Left renal pelvis (tissue), 4 donors: ENCODE measurements at places on chromosomes 3 and 15.

- DNase-seq, result no peak
Observed at GRCh38 chr3:187906416-187906815, 161.1 kb upstream of the BCL6 start.

DNA sequence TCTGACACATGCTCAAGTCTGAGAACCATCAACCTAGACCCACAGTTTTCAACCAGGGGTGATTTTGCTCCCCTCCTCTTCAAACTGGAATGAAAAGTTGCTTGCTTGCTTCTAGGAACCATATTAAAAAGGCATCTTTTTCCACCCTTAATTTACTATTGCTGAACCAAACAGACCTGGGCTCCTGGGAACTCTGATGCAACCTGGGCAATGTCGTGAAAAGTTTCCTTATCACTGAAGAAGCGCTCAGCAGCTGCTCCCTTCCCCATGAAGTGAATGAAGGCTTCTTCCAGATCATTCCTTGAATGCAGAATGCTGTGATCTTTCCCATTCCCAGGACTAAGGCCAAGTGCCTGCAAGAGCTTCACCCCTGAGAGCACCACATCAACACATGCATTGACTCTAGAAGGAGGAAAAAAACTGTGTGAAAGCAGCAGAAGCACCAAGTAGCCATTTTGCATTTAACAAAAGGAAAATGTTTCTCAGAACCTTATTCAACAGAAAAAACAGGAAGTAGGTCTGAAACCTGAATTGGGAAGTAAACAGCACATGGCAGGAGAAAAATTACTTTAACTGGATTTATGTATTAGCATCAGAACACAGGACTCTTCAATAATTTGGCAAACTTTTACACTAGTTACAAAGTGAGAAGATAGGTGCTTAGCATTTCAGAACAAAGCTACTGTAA is 8.7 kb downstream of the ADPGK start:
- DNase-seq, result no peak

GRCh38 chr3:159253860-159254259 is 452.0 kb downstream of the MFSD1 start:
- no peak for DNase-seq

GRCh38 chr3:21795152-21795837 is 44.3 kb upstream of the ZNF385D start:
- DNase-seq, result no peak

DNA sequence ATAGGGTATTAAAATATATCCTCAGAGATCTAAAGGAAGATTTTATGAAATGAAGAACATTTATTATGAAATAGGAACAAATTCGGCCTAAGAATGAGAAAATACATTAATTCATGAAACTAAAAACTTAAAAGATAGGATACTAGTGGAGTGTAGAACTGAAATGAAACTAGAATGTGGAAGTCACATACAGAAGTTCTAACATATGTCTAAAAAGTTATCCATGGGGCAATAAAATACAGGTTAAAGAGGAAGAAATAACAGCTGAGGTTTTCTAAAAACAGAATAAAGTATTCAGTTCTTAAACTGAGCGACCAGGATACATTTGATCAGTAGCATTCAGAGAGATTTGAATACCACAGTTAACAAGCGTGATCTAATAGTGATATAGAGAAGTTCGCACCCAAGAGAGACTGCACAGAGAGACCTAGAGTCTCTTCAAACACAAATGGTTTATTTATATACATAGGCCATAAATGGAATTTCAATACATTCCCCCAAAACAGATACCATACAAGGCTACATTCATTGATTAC is 85.9 kb downstream of the FEZF2 start:
- no peak for DNase-seq

- DNase-seq, result no peak
Observed at GRCh38 chr3:155946178-155946577, 75.7 kb downstream of the GMPS start.

DNA sequence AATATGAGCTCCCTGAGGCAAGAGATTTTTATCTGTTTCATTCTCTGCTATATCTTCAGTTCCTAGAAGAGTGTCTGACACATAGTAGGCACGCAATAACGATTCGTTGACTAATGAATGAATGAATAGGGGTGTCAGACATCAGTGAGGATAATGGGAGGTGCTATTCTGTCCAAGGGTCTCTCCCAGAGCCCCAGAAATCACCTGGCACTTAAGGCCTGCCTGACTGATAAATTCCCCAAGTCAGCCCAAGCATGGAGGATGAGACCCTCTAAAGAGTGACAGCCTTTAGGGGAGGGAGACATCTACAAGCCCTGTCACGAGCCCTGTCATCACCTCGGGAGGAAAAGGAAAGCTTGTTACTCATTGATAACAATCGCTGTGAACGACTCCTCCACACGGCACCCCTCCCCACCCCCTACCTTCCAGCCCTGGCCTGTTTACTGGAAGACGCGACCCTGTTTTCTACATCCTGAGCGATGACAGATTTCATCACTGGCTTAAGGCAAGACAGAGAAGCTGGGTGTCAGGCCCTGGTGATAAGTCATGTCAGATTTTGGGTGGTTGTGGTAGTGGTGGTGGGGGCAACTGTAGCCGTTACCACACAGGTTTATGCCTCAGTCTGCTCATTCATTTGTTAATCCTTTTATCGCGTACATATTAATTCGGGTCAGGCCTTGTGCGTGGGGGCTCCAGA is 23.1 kb downstream of the BHLHE40 start:
- no peak for DNase-seq

- DNase-seq, result no peak
Observed at GRCh38 chr3:14378415-14378814, 24.0 kb upstream of the SLC6A6 start.

DNA sequence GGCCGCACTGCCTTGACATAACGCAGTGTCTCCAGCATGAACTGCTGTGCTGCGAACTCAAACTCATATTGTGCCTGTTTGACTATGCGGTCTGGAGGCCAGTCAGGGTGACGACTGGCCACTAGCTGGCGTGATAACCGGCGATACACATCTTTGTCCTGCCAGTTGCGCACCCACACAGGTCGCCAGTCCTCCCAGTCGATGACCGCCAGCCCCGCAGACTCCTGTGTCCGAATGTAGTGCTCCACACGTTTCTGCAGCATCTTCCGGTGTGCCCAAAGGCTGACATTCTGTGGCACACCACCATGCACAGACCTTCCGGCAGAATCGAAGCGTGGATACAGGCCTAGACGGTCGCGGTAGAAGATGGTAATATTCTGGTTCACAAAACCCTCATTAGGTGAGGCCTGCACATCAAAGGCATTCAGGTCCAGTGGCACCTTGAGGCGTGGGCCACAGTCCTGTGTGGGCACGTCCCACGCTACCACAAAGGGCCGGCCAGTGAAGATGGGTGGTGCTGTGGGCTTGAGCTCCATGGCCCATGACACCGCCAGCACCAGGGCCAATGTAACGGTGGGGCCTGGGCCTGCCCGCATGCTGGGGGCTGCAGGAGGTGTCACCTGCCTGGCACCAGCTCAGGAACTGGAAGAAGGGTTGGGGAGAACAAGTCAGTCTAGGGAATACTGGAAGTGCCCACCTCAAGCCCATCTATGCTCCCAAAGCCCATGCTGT is 2.5 kb downstream of the HYAL2 start:
- DNase-seq, result no peak

GRCh38 chr3:171039674-171040073 is 13.2 kb upstream of the SLC2A2 start:
- no peak for DNase-seq

DNA sequence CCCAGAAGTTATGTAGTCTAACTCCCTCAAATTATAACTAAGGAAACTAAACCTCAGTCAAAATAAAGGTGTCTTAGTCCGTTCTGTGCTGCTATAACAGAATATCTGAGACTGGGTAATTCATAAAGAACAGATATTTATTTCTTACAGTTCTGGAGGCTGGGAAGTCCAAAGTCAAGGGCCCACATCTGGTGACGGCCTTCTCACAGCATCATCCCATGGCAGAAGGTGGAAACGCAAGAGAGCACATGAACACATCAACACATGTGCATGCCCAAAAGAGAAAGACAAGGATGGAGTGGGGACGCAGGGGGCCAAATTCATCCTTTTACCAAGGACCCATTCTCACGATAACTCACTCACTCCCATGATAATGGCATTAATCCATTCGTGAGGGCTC is 73.1 kb downstream of the PCOLCE2 start:
- no peak for DNase-seq

DNA sequence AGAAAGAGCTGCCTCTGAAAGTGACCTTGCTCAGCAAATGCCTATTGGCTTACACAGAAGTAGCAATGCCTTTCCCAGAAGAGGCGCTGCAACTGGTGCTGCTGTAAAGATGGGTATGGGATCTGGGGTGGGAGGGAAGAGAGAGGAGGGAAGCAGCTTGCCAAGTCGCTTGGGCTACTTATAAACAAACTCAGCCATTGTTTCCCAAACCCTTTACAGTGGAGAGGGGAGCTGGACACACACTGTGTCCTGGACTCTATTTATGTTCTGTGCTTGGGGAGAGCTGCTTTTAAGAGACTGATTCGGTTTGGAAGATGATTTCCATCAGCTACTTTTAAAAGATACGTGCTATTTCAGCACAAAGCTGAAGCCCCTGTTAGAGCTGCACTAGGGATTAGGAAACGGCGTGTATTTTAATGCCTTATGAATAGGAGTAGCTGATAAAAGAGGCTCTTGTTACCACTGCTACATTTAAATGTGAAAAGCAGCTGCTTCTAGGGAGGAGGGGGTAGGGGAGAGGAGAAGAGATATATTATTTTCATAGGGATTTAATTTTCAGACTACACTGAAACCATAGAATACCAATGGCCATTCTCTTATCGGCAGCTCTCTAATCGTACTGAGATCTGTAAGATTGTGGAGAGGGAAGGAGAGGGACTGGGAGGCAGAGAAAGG is 440.6 kb downstream of the MCTP2 start:
- DNase-seq, result peak; percentile 31

GRCh38 chr15:76642671-76643070 is 262.5 kb downstream of the SCAPER start:
- DNase-seq, result no peak

DNA sequence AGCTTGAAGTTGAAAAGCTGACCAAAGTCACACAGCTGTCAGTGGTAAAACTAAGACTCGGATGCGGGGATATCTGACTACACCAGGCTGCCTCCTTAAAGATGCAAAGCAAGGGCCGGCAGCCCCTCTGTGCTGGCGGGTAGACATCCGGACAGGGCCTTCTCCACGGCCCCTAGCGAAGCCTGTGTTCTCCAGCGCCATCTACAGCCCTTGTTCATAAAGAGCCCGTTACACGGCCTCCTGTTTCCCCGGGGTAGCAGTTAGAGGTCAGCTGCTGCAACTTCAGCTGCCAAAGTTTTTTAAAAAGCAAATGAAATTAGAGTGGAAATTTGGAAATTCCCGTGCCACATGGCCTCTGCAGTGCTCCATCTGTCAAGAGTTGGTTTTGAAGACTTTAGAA is 383.0 kb downstream of the TBL1XR1 start:
- DNase-seq, result peak; percentile 48

- no peak for DNase-seq
Observed at GRCh38 chr3:159417761-159418160, 570.9 kb upstream of the IL12A start.

GRCh38 chr3:25040748-25041147 is 387.3 kb upstream of the RARB start:
- no peak for DNase-seq

DNA sequence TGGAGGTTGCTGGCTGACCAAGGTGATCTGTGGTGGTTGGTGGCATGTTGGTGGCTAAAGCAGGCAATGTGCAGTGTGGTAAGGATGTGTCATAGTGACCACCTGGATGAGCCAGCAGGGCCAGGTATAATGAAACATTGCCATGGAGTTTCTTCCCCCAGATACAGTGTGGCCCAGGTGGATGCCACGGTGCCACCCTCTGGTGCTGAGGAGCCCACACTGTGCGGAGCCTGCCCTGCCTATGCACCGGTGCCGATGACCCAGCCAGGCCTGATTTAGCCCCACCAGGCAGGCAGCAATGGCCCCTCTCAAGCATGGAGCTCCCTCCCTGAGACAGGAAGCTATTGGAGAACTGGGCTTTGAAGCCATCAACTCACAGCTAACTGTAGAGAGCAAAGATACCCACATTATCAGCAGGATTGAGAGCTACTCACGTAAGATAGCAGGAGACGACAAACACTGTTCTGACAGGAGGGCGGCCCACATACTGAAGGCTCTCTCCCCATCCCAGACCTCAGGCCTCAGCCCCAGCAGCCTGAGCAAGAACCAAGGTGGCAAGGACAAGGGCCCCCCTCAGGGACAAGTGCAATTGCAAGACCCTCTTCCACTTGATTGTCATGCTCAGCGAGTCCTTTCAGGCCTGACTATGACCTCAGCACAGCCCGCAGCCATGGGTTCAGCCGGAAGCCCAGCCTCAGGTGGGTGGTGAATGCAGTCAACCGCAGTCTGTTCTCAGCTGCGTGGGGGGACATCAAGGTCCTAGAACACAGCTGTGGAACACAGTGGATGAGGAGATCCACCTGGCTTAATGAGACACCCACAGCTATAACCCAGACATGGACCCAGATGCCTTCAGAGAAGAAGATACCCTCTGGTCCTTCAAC is 82.8 kb upstream of the CDV3 start:
- DNase-seq, result no peak

DNA sequence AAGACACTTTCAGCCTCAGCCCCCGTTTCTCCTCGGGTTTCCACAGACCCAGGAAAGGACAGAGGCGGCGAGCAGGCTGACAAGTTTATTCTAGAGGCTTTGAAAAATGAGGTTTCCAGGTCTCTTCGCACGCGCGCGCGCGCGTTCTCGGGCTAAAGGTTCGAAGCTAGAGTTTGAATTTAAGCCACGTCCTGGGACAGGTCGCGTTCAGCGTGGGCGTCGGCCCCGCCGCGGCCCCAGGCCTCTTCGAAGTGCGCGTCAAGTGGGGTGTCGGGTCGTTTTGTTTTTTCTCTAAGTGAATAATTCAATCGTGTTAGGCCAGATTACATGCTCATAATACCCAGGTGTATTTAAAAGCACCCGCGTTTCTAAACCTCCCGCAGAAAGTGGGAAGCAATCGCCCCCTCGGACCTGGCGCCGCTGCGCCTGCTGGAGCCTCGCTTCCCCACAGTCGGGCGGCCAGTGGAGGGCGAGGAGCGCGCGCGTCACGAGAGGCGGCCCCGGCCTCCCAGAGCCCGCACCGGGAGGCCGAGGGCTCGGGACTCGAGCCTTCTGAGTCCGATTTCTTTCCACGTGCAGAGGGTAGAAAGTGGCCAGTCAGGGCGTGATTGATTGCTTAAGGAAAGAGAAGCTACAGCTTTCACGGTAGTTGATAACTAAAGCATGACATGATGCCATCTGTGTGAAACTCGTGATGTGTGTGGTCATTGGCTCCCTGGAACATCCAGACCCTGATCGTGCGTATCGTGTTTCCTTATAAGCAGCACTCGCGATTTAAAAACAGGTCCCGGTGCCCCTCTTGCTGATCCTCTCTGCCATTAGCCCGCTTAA is 15.8 kb upstream of the SOX2 start:
- no peak for DNase-seq

- DNase-seq, result no peak
Observed at GRCh38 chr3:196661400-196661799, 21.9 kb downstream of the NRROS start.

DNA sequence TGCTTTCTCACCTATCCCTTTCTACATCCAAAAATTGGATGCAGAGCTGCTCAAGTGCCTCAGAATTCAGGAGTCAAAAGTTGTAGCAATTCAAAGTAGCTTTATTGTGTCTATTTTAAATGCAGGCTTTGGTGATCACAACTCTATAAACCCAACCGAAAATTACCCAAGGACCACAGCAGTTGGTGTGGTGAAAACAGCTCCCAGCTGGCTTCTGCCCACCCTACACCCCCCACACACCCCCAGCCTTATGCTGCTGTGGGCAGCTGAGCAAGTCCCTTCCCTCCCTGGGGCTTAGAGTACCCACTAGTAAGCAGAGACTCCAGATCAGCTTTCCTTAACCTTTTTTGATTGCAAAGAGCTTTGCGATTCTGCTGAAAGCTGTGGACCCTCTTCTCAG is 5.8 kb upstream of the HES1 start:
- DNase-seq, result no peak
